ENCODE measurements at places on chromosomes 7 and 10. TPM values are rescaled to one million over a fixed set of nuclear protein-coding genes. Genes with fewer than 3 reads are reported as not detected.
A peak's percentile ranks its signal among the peaks of the same experiment; 100 is the strongest.

Gene TFPI2
- 0.11 TPM for total RNA-seq

- no peaks in the 10 kb centered on the region for H3K36me3 ChIP-seq
- no peak overlapping the region for H3K27ac ChIP-seq
- H3K4me1 ChIP-seq, result no peaks in the 10 kb centered on the region
- DNase-seq, result no peak
- H3K27me3 ChIP-seq, result no peaks in the 10 kb centered on the region
Observed at GRCh38 chr7:137287651-137288258, 55.8 kb downstream of the PTN start.

DNA sequence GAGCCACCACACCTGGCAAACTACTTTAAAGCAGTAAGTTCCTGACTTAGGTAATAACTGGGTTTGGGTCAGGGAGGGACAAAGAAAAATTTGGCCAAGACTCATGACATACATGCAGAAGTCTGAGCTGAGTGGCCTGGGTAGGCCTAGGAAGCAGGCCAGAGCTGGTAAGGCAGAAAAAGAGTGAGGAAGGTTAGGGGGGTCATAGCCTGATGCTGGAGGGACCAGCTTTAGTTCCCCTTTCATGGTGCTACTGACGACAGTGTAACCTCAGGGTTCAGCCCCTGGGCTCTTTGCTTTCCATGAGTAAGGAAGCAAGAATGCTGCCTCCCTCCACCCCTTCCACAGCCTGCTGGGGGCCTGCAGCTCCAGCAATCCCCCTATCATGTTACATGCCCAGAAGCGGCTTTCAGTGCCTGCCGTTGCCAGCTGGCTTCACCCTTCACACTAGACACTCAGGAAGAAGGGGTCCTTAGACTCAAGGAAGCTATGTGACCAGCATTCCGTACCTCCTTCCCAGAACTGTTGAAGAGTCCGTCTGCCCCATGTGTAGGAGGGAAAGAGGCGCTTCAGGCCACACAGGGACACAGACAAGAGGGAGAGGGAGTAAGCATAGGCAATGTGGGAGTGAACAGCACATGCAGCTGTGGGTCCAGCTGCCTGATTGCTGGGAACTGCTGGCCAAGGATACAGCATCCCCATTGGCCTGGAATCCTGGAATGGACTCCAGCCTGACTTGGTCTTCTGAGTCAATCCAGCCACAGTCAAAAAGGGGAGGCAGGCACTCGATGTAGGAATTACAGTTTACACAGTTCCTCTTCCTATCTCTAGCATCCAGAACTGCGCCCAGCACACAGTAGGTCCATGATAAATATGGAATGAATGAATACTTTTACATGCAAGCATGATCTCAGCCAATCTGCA, 4.1 kb upstream of the PLAU start:
- peak overlapping the region; percentile 48 for H3K27ac ChIP-seq
- DNase-seq, result peak; percentile 15
- no peaks in the 10 kb centered on the region for H3K27me3 ChIP-seq
- no peaks in the 10 kb centered on the region for H3K36me3 ChIP-seq
- H3K4me1 ChIP-seq, result peaks cover 25% of the 10 kb centered on the region

DNA sequence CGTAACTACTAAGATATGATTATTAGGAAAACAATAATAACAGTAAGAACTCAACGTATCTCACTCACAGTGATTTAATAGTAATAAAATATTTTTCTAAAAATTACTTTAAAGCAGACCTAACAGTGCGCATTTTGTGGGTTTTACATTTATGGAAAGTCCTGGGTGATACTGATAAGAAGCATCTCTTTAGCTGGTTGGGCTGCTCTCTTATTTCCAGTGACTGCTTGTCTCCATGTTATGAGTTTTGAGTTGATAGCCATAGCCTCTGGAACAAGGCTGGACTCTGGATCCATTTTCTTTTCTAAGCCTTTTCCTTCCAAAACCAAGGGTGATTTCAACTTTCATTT, 29.5 kb upstream of the INHBA start:
- no peaks in the 10 kb centered on the region for H3K4me1 ChIP-seq
- no peaks in the 10 kb centered on the region for H3K36me3 ChIP-seq
- no peak overlapping the region for H3K4me3 ChIP-seq

DNA sequence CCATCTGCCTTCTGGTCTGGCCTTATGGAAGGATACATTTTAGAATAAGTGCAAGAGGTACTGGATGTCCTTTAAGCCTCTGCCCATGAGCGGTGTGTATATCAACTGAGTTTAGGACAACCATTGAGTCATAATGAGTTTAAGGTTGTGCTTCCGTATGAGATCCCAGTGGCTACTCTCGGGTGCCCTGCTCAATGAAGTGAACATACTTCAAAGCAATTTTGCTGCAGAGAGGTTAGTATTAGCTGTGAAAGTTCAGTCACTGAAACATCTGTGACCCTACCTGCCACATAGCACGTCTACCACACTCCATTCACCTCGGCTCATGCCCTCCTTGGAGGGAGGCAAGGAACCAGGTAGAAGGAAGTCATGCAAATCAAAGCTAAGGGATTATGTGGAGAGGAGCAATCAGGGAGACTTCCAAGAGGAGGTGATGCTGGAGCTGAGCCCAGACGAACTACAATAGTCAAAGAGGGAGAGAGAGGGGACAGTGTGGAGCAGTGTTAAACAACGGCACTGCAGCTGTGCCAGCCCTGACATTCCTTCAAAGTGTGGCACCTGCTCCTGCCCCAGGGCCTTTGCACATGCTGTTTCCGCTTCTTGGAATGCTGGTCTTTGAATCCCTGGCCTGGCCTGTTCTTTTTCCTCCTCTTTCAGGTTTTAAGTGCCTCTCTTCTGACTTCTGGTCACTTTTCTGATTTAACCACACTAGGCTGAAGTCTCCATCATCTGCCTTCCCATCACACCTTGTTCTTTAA, 25.4 kb downstream of the BTBD16 start:
- no peaks in the 10 kb centered on the region for H3K27me3 ChIP-seq
- H3K27ac ChIP-seq, result no peak overlapping the region
- no peak for DNase-seq
- no peaks in the 10 kb centered on the region for H3K4me1 ChIP-seq
- H3K4me3 ChIP-seq, result no peak overlapping the region
- H3K36me3 ChIP-seq, result no peaks in the 10 kb centered on the region

DNA sequence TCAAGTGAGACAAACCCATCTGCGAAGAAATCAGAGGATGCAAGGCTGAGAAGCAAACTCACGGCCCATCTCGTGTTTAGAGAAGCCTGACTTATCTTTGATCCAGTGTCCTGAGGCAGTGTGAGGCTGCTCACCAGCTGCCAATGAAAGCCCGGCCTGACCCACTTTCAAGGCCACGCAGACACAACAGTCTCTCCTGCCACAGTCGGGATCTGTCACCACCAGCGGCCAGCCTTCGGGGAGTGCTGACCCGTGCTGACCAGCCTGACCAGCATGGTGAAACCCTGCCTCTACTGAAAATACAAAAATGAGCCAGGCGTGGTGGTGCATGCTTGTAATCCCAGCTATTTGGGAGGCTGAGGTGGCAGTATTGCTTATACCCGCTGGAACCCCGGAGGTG, 7.4 kb upstream of the DNAJB6 start:
- no peaks in the 10 kb centered on the region for H3K36me3 ChIP-seq
- no peak overlapping the region for H3K4me3 ChIP-seq
- no peak for DNase-seq

- no peak overlapping the region for H3K4me3 ChIP-seq
- no peak for DNase-seq
- H3K4me1 ChIP-seq, result no peaks in the 10 kb centered on the region
- H3K27ac ChIP-seq, result no peak overlapping the region
Observed at GRCh38 chr10:19499291-19499770, 316.9 kb upstream of the PLXDC2 start.

Gene CCDC136
- total RNA-seq, result 26.5 TPM

Gene ZNF25
- total RNA-seq, result 1.6 TPM

Gene NUTM2A
- total RNA-seq, result 1.6 TPM

DNA sequence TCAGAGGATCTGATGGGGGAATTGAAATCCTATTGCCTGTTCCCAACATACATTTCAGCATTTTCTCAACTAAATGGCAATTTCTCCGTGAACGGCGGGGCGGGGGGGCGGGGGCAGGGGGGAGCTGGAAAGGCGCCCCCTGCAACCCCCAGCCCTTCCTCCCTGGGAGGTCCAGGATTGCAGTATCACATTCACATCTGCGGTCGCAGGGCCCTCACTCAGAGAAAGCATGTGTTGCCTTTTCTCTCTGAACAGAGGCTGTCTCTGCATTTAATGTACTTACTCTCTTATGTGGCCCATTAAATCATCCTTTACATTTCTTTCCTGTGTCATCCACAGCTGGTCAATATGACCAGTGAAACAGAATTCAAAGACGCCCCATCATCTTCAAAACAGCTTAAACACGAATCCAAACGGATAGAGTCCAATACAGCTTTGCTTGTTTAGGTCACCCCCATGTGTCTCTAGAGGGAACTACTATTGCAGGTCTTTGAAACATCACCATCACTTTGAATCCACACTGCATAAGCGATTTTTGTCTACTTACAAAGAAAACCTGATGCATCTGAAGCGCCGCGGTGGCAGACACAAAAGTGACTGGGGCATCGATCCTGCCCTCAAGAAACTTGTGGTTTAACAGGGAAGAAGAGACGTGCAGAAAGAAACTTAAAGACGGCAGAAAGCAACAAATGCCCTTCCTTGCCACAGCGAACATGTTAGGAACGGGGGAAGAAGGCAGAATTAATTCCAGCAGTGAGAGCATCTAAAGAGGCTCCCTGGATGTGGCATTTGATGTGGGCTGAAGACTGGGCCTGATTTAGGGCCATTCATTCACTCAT, 17.0 kb upstream of the ECHDC3 start:
- no peaks in the 10 kb centered on the region for H3K4me1 ChIP-seq
- no peaks in the 10 kb centered on the region for H3K27me3 ChIP-seq
- no peak overlapping the region for H3K4me3 ChIP-seq
- H3K36me3 ChIP-seq, result no peaks in the 10 kb centered on the region
- peak; percentile 81 for DNase-seq
- no peak overlapping the region for H3K27ac ChIP-seq

Gene STX1A
- total RNA-seq, result 8.9 TPM

- no peaks in the 10 kb centered on the region for H3K27me3 ChIP-seq
- H3K4me1 ChIP-seq, result no peaks in the 10 kb centered on the region
- H3K27ac ChIP-seq, result no peak overlapping the region
Observed at GRCh38 chr10:132784866-132785722, 853 bp downstream of the NKX6-2 start.

Gene DNA2
- 45.8 TPM for total RNA-seq

- H3K36me3 ChIP-seq, result 0 out of 3 replicates have a peak, but pooled peaks cover 2% of the 10 kb centered on the region
- no peaks in the 10 kb centered on the region for H3K27me3 ChIP-seq
- no peak overlapping the region for H3K27ac ChIP-seq
- H3K4me1 ChIP-seq, result peaks cover 7% of the 10 kb centered on the region
- no peak for DNase-seq
- H3K4me3 ChIP-seq, result no peak overlapping the region
Observed at GRCh38 chr10:7302392-7302906, 108.4 kb downstream of the SFMBT2 start.

Gene NAT16
- not detected for total RNA-seq

- H3K36me3 ChIP-seq, result peaks cover 10% of the 10 kb centered on the region
- peaks cover 10% of the 10 kb centered on the region for H3K4me1 ChIP-seq
- no peak overlapping the region for H3K27ac ChIP-seq
- H3K4me3 ChIP-seq, result no peak overlapping the region
- DNase-seq, result no peak
Observed at GRCh38 chr7:595621-596010, 76.0 kb upstream of the PDGFA start.

Gene ACTL6B
- total RNA-seq, result not detected

- H3K27me3 ChIP-seq, result no peaks in the 10 kb centered on the region
- no peaks in the 10 kb centered on the region for H3K36me3 ChIP-seq
- H3K4me3 ChIP-seq, result no peak overlapping the region
- no peak for DNase-seq
- H3K27ac ChIP-seq, result no peak overlapping the region
Observed at GRCh38 chr7:37645282-37646050, 38.1 kb upstream of the GPR141 start.

GRCh38 chr7:121936951-121937623, 64.1 kb downstream of the PTPRZ1 start:
- H3K4me3 ChIP-seq, result no peak overlapping the region
- no peaks in the 10 kb centered on the region for H3K4me1 ChIP-seq
- H3K27me3 ChIP-seq, result no peaks in the 10 kb centered on the region
- DNase-seq, result no peak

GRCh38 chr10:43076876-43077420, at the start of gene RET:
Gene RET, plus strand, starts transcription at chr10:43077069. Its CDS starts 190 bp downstream, at chr10:43077259.
- H3K27ac ChIP-seq, result no peak within 1 kb of the TSS
- H3K36me3 ChIP-seq, result no peaks in the 10 kb centered on the region
- DNase-seq, result peak; percentile 40
- no peak within 1 kb of the TSS for H3K4me3 ChIP-seq

- no peak within 1 kb of the TSS for H3K27ac ChIP-seq
- H3K4me1 ChIP-seq, result peaks cover 10% of the 10 kb centered on the region
- no peak within 1 kb of the TSS for H3K4me3 ChIP-seq
- H3K36me3 ChIP-seq, result no peaks in the 10 kb centered on the region
- DNase-seq, result no peak
Observed at GRCh38 chr7:23246555-23246954, at the start of gene GPNMB. Gene GPNMB, plus strand, starts transcription at chr7:23246775. Its CDS starts 83 bp downstream, at chr7:23246858.

DNA sequence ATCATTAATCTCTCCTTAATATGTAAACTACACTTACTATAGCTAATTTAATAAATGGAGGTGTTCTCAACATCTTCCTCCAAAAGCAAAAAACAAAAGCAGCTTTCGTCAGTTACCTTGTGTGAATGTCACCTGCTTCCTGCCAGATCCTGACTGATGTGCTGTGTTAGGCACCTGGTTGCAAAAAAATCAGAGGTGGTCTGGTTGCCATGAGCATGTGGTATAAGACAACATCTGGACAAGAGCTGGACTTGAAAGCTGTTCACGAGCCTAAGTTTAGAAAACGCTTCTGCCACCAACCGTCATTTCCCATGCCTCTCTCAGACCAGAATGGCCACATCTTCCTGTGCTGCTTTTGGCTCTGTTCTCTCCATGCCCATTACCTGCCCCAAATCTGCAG, 42.0 kb upstream of the GGCT start:
- no peaks in the 10 kb centered on the region for H3K36me3 ChIP-seq
- peaks cover 10% of the 10 kb centered on the region for H3K4me1 ChIP-seq
- no peak for DNase-seq
- H3K27ac ChIP-seq, result no peak overlapping the region

Gene WEE2
- not detected for total RNA-seq

DNA sequence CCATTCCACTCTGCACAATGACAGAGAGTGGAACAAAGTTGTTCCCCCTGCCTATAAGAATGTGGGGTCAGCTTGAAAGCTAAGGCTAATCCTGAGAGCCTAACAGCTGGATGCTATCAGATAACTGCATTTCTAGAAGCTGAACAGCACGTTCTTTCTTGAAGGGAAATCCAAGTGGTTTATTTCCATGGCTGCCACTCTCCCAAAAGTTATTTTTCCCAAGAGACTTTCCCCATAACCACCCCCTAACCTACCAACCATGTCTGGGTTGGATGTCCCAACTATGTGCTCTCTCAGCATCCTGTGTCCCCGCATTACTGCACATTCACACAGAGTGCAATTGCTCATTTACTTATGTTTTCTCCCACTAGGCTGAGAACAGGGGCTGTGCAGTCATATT, 140.7 kb upstream of the ANKRD1 start:
- no peaks in the 10 kb centered on the region for H3K27me3 ChIP-seq
- H3K36me3 ChIP-seq, result no peaks in the 10 kb centered on the region
- no peaks in the 10 kb centered on the region for H3K4me1 ChIP-seq
- no peak overlapping the region for H3K27ac ChIP-seq
- H3K4me3 ChIP-seq, result no peak overlapping the region

Gene CFTR
- 0.07 TPM for total RNA-seq
